T-helper 1 cell (primary cell): ENCODE measurements at places on chromosomes 6 and 20.
A peak's percentile ranks its signal among the peaks of the same experiment; 100 is the strongest.

- no peak for DNase-seq
Measured at GRCh38 chr20:61953037-61954021, 112.4 kb downstream of the TAF4 start.

GRCh38 chr6:44270526-44271405 is 516 bp downstream of the TMEM151B start:
- DNase-seq, result no peak

GRCh38 chr20:45404438-45404837 is 3.7 kb upstream of the DBNDD2 start:
- DNase-seq, result no peak

- DNase-seq, result no peak
Measured at GRCh38 chr6:79993012-79993910, 11.2 kb upstream of the TTK start.

DNA sequence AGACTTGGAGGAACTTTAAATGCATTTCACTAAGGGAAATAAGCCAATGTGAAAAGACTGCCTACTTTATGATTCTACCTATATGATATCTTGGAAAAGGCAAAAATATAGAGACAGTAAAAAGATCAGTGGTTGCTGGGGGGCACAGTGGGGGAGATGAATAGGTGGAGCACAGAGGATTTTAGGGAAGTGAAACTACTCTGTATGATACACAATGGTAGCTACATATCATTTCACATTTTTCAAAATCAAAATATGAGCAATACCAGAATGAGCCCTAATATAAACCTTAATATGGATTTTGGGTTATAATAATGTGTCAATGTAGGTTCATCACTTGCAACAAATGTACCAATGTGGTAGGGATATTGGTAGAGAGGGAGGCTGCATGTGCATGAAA is 161.4 kb upstream of the HTR1E start:
- DNase-seq, result no peak

- no peak for DNase-seq
Measured at GRCh38 chr20:48008850-48009515, 223.7 kb upstream of the SULF2 start.

DNA sequence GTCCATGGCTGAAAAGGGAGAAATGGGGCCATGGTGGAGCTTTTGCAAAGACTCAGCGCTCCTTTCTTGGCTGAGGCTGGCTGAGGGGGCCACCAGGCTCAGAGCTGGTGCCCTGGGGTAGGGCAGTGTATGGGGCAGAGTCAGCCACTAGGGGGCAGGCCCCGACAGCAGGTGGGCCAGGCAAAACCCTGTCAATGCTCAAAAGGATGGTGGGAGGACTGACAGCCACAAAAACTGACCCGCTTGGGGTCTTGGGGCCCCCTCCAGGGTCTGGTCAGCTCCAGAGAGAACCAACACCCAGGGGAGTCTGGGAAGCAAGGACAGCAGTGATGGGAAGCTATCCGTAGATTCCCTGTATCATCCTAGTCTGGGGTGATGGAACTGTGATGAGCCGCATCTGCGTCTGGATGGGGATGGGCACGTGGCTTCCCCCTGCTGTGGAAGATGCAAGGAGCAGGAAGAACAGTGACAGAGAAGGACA is 306.9 kb downstream of the DHX35 start:
- DNase-seq, result no peak

DNA sequence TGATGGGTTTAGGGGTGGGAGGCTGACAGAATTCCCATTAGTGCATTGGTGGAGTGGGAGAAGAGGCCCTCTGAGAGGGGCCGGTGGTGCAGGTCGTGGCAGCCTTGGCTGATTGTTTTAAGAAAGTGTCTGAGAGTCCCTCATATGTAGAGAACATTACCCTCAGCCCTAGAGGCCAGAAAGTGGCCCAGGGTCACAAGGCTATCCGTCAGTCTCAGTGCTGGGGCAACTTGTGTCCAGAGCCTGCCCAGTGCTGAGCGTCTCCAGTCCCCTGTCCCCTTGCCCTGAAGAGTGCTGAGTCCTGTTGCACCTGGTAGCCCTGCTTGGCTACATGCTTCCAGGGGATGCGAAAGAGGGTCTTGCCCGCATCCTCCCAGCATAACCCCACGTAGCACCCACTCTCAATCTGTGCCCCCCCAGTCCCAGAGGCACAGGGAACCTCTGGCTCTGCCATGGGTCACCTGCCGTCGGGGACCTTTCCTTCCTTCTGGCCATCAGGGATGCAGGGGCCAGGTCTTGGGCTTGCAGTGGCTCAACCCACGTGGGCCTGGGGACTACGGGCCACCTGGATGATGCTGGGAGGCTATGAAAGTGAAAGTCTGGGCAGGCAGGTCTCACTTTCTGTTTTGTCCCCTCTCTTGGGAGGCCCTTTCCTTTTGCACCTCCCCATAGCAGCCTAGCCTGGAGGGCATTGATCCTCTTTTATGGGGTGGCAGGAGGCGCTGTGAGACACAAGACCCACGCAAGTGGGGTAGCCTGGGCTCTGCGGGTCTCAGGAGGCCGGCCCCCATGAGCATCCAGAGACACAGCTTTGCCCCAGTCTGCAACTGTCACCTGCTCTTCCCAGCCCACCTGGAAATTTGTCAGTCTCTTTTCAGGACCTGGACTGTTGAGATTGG is 12.2 kb downstream of the DUSP15 start:
- DNase-seq, result no peak

GRCh38 chr6:43738877-43739641 is 31.0 kb upstream of the VEGFA start:
- no peak for DNase-seq

- no peak for DNase-seq
Measured at GRCh38 chr6:38159596-38159995, 340.1 kb downstream of the ZFAND3 start.

DNA sequence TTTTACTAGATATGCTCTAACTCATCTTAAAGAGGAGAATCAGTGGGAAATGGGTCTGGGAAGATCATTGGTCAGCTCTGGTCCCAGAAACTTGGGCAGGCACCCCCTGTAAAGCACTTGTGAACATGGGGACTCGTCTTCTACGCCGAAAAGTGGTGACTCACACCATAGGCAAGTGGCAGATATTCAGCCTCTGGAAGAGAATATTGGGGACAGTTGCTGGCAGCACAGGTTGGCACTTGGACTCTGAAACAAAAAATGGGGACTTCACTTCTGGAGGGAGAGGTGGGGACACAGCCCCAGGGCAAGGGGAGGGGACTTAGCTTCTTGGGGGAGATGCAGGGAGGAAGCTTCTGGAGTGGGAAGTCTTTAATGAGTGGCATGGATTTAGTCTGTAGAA is 11.9 kb upstream of the ZNF343 start:
- no peak for DNase-seq

GRCh38 chr6:114446342-114446741 is 103.5 kb upstream of the HS3ST5 start:
- no peak for DNase-seq

DNA sequence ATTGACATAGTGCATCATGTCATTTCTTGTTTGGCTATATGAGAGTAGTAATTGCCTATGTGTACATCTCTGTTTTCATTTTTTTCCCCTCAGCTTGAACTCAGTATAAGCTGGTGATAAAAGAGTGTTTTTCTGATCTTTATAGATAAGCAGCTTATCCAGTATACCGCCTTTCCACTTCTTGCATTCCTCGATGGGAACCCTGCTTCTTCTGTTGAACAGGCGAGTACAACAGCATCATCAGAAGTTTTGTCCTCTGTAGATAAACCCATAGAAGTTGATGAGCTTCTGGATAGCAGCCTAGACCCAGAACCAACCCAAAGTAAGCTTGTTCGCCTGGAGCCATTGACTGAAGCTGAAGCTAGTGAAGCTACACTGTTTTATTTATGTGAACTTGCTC is 32.3 kb downstream of the HSF2 start:
- no peak for DNase-seq

DNA sequence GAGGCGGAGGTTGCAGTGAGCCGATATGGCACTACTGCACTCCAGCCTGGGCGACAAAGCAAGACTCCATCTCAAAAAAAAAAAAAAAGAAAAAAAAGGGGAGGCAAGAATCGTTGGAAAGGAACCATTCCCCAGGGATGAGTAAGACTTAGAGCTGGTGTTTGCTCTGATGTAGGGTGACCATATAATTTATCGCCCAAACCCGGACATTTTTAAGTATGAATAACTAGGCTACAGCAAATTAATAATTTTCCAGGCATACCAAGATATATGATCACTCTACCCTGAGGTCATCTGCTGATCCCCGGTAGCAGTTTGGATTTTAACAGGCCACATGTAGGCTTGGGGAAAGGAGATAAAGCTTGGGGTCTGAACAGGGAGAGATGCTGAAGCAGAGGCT is 260.9 kb downstream of the BTBD9 start:
- no peak for DNase-seq

GRCh38 chr6:112600168-112600567 is 253.0 kb downstream of the RFPL4B start:
- no peak for DNase-seq

DNA sequence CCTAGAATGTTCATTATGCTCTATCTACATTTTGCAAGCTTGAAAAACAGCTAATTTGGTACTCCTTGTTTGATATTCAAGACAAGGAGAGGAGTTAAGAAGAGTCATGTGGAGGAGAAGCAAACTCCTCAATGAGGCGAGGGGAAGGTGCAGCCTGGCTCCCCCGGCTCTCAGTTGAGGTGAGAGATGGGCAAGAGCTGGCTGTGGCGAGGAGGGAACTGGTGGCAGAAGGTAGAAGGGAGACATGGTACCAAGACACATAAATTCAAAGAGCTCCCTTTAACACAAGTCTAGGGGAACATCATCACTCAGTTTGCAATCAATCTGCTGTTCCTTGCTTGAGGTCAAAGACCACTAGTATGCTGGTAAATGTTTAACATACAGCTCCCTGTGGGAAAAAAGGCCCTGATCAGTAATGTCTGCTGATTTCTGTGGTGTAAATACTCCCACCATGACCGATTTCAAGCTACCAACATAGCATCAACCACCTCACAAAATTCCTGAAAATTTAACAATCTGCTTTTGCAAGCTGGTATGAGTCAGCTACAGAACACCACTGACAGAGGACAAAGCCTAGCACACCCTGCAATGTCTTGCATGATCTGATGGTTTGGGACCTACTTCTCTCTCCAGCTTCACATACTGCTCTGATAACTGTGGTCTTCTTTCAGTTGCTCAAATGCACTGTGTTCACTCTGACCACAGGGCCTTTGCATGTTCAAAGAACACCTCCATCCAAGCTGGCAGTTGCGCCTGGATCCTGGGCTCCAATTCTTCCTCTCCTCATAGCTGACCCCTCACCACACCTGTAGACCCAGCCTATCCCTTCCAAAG is 516.3 kb upstream of the CHD6 start:
- no peak for DNase-seq

DNA sequence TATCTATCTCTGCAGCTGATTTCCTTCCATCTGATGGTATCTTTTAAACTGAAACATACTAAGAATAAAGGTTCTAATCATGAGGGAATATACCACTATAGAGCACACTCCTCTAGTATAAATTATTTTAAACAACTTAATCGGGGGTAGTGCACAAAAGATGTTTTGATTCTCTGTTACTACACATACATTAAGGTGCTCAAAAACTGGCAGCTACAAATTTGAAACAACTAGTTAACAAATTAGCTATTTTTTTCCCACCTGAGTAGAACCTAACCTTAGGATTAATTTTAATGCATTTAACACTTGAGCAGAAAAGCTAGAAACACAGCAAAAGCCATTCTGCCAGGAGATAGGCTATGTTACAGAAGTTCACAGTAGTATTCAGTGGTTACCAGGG is 23.0 kb downstream of the CCNC start:
- no peak for DNase-seq

DNA sequence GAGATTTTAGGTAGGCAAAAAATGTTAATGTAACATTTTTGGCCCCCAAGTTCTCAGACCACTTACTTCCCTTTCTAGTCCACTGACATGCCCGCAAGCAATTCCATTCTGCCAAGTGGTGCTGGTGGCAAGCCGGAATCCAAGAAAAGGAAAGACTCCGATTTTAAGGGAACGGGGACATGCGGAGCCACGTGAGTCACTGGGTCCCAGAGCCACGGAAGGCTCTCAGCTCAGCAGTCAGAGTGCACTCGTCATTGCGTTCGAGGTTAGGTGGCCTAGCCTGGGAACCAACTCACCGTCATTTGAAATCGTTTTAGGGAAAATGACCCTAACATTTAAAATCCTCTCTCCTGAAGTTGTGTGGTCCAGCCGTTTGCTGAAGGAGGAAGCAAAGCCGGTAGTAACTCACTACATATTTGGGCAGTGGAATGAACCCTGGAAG is 711 bp upstream of the SIRT5 start:
- no peak for DNase-seq

GRCh38 chr6:12311106-12311505 is 20.9 kb downstream of the EDN1 start:
- DNase-seq, result no peak

GRCh38 chr6:32047855-32048766 is 9.9 kb downstream of the CYP21A2 start:
- DNase-seq, result peak; percentile 23

DNA sequence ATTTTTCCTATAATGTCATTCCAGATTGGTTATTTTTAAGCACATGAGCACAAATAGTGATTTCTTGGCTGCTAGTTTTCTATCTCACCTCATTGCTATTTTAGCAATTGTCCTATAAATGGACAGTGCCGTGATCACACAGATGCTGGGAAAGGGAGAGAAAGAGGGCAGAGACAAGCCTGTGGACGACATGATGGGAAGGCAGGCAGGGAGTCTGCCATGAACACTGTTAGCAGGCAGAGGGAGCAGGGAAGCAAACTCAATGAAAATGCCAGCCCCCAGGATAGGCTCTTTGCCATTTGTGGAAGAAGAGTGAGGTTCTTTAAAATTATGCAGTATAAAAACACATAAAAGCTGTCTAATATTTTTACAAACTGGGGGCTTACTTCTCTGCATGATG is 96.8 kb downstream of the ADTRP start:
- DNase-seq, result no peak

GRCh38 chr6:117771403-117771802 is 96.1 kb downstream of the NUS1 start:
- no peak for DNase-seq

DNA sequence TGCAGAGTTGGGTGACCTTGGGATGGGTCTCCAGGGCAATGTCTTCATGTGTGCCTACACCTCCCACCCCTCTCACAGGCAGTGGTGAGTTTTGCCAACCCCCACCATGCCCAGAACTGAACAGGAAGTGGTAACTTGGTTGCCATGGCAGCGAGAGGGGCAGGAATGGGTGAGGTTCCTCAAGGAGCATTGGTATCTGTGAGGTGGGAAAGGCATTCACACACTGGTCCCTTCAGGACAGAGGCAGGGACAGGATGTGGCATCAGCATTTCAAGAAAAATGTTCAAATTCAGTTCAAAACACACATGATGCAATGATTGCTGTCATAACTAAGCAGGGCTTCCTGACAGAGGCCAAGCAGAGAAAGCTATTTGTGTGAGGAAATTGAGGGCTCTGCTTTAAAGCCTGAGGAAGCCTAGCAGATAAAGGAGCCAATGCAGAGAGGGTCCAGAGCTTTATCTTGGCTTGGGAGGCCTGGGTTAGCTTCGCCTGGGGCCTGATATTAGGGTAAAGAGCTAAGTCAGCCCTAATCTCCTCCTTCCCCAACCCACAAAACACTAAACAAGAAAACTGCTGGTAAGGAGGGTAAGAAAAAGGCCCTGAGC is 551 bp downstream of the TREML2 start:
- DNase-seq, result no peak
